Fibroblast of skin of abdomen (primary cell): ENCODE measurements at places on chromosomes 7 and 10.

GRCh38 chr10:77377678-77378352 is 259.8 kb downstream of the KCNMA1 start:
- no peak for DNase-seq

- no peak for DNase-seq
These were observed 46.7 kb downstream of the TRIM24 start for GRCh38 chr7:138506764-138507163.

DNA sequence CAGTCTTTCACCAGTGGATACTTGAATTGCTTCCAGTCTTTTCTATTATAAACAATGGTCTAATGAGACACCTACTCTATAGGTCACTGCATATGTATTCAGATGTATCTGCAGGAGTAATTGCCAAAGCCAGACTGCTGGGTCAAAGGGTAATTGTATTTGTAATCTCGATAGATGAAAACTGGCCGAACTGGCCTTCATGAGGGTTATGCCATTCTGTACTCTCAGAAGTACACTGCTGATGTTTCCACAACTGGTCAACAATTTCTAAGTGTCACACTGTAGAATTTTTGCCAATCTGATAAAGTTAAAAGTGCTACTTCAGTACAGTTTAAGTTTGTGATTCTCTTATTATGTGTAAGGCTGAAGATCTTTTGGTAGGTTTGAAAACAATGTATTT is 64.6 kb downstream of the JAZF1 start:
- DNase-seq: no peak

DNA sequence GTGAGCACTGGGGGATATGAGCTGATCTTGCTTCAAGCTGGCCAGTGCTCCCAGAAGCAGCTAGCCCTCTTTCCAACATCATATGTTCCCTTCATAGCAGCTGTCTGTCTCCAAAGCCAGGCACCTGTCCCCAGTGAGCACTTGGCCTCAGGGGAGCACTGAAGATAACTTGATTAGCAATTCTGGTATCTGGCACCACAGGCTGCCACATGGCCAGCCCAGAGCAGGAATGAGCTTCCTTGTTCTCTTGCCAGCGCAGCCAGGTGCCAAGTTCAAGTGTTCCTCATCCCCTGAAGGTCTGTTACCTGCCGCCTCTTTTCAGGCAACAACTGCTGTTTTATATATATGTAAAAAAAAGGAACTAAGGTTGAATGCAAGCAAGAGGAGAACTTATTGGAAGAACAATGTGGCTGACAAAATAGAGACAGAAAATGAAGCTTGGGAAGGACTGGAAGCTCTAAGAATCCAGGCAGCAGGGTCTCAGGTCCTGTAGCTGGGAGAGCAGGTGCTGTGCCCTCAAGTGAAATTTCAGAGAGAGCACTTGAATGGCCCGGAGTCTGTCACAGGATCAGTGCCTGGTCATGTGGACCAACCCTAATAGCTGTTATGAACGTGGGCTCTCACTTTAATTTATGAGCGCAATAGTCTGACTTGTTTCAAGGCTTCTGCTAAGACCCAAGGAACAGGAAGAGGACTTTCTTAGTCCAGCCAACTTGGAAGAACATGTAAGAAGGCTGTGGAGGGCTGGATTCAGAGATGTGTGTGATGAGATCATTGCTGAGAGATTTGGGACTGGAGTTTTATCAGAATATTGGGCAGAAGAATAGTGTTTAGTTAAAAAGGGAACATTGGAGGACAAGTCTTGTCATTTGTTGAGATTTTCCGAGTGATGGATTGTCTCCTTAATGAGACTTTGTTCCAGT is 267.2 kb downstream of the GLRX3 start:
- DNase-seq: no peak
